ENCODE measurements at places on chromosomes 2 and 18.

- no peak for DNase-seq
Observed at GRCh38 chr2:86790134-86790675, 508 bp downstream of the CD8A start.

DNA sequence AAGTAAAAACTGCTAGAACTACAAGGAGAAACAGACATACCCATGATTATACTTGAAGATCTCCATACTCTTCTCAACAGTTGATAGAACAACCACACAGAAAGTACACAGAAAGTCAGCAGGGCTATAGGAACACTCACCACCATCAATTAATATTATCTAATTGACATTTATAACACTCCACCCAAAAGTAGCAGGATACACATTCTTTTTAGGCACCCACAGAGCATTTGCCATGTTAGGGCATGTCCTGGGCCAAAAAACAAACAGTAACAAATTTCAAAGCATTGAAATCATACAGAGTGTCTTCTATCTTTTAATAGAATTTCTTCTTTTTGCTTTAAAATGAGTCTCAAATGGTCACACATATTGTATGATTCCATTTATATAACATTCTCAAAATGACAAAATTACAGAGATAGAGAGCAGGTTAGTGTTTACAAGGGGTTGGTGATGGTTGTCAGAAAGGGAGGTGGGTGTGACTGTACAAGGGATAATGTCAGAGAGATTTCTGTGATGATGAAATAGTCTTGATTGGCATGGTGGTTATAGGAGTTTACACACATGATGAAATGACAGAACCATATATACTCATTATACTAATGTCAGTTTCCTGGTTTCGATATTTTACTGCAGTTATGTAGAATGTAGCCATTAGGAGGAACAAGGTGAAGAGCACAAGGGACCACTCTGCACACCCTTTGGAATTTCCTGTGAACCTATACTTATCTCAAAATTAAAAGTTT, 82.8 kb downstream of the NCK2 start:
- DNase-seq, result no peak

- DNase-seq, result no peak
Observed at GRCh38 chr2:106097038-106098000, 96.8 kb downstream of the UXS1 start.

- DNase-seq, result no peak
Observed at GRCh38 chr18:49529596-49529995, 32.3 kb upstream of the LIPG start.

GRCh38 chr2:157572725-157573124, 55.9 kb downstream of the ACVR1C start:
- no peak for DNase-seq

DNA sequence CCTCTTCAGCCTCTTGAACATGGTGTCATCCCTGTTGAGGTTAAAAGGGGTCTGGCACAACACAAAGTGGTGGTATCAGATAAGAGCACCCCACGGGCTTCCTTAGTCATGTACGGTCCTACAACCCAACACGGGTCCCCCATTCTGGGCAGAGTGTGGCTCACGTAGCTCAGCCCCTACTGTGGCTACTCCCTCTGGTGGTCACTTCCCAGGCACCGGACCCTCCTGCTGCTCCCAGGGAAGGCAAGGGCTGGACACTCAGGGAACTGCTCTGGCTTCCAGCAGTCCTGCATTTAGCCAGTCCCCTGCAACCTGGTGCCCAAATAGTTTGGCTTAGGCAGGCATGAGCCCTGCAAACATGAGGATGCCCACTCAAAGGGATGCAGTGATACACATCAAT, 58.6 kb downstream of the GALNT14 start:
- DNase-seq, result no peak
